ENCODE measurements at places on chromosomes 13 and 19. TPM values are rescaled to one million over a fixed set of nuclear protein-coding genes. Genes with fewer than 3 reads are reported as not detected.

- H3K4me3 ChIP-seq: no peak overlapping the region
- no peak overlapping the region for H3K27ac ChIP-seq
- H3K4me1 ChIP-seq: peaks cover 14% of the 10 kb centered on the region
- H3K36me3 ChIP-seq: no peaks in the 10 kb centered on the region
Observed at GRCh38 chr19:47310819-47311218, 1.2 kb downstream of the C5AR1 start.

DNA sequence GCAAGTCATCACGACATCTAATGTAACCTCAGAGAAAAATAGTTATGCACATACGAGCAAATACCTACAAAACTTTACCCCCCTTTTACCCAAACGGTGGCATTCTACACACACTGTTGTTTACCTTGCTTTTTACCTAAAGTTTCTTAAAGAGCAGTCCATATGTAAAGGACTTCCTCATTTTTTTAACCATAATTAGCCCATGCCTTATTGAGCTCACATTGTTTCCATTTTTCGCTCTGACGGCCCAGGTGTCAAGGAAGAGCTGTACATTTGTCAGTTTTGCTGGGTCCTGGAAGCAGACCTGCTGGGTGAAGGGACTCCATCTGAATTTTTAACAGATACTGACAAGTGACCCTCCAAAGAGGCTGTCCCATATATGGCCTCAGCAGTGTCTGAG is 89.4 kb downstream of the STK24 start:
- no peaks in the 10 kb centered on the region for H3K36me3 ChIP-seq
- DNase-seq: no peak
- no peak overlapping the region for H3K4me3 ChIP-seq

DNA sequence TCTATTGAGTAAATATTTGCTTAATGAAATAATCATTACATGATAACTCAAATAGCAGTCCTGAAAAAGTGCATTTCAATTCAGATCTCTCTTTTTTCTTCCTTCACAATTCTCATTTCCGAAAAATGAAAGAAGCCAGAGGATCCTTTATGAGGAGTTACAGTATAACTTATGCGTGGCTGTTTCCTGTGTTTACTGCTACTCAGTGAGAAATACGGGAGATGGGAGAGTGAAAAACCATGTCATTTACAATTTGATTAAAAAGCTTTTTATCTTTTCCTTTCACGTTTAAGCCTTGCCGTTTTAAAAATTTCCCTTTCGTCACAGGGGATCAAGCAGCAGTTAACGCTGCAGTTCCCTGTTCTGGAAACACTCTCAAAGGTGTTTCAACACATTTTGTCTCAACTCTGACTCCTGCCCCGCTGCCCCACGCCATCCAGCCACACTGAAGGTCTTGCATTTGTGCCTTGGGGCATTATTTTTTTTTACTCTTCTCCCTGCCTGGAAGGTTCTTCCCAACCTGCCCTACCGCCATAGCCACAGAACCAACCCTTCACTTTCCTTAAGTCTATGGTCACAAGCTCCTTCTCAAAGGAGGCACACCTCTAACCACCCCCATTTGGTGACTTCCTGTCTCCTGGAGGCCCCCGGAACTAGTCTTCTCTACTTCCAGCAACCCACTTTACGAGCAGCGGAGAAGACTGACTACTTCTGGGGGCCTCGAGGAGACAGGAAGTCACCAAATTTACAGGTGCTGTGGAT is 17.0 kb downstream of the KL start:
- DNase-seq: no peak
- no peaks in the 10 kb centered on the region for H3K4me1 ChIP-seq
- peak overlapping the region; percentile 8 for H3K4me3 ChIP-seq
- no peaks in the 10 kb centered on the region for H3K27me3 ChIP-seq
- no peak overlapping the region for H3K27ac ChIP-seq

GRCh38 chr19:39296055-39296645 is at the start of gene IFNL1:
TSS of gene IFNL1 (plus strand) at chr19:39296407. CDS start at chr19:39296422, 15 bp downstream.
- no peak for DNase-seq
- no peaks in the 10 kb centered on the region for H3K4me1 ChIP-seq

- no peaks in the 10 kb centered on the region for H3K27me3 ChIP-seq
- H3K4me1 ChIP-seq: no peaks in the 10 kb centered on the region
- H3K27ac ChIP-seq: no peak overlapping the region
- no peaks in the 10 kb centered on the region for H3K36me3 ChIP-seq
- H3K4me3 ChIP-seq: no peak overlapping the region
- no peak for DNase-seq
Observed at GRCh38 chr13:28049215-28049614, 51.2 kb downstream of the FLT3 start.

DNA sequence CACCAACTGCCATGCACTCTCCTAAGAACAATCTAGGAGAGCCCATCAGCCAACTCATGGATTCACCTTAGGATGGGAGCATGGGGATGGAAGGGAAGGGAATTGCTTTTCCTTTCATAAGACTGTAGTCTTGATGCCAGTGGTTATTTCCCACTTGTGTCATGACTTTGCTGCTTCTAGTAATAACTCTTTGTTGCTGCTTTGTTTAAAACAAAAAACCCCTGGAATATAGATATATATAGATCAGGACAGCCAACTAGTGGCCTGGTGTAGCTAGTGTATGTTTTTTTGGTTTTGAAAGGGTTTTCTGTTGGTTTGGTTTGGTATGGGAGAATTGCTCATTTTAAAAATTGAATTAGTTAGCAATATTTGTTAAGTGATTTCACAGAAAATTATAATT is 39.3 kb upstream of the KCTD4 start:
- H3K36me3 ChIP-seq: no peaks in the 10 kb centered on the region
- no peaks in the 10 kb centered on the region for H3K27me3 ChIP-seq
- H3K4me1 ChIP-seq: peaks cover 46% of the 10 kb centered on the region
- H3K27ac ChIP-seq: no peak overlapping the region

DNA sequence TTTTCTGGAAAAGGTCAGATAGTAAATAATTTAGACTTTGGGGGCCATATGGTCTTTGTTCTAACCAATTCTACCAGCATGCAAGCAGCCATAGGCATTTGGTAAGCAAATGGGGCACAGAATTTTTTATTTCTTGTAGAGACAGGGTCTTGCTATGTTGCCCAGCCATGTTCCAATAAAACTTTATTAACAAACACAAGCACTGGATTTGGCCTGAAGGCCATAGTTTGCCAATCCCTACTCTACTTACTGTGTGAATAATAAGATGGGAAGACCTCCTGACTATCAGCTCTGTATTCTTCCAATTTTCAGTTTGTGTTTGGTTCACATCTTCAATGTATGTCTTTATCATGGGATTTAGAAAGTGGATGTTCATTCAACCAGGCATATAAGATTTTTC is 53.0 kb upstream of the SERP2 start:
- no peak overlapping the region for H3K4me3 ChIP-seq
- no peaks in the 10 kb centered on the region for H3K27me3 ChIP-seq
- H3K36me3 ChIP-seq: no peaks in the 10 kb centered on the region
- DNase-seq: no peak

- no peak for DNase-seq
- H3K27me3 ChIP-seq: no peaks in the 10 kb centered on the region
- H3K36me3 ChIP-seq: no peaks in the 10 kb centered on the region
- no peaks in the 10 kb centered on the region for H3K4me1 ChIP-seq
Observed at GRCh38 chr13:26878438-26878837, 117.9 kb upstream of the GPR12 start.

- DNase-seq: no peak
- no peaks in the 10 kb centered on the region for H3K4me1 ChIP-seq
- H3K36me3 ChIP-seq: peaks cover 9% of the 10 kb centered on the region
- no peak overlapping the region for H3K27ac ChIP-seq
- no peaks in the 10 kb centered on the region for H3K27me3 ChIP-seq
- no peak overlapping the region for H3K4me3 ChIP-seq
Observed at GRCh38 chr19:34188408-34188807, 16.1 kb downstream of the LSM14A start.

GRCh38 chr19:14059093-14059480 is 2.8 kb downstream of the PALM3 start:
- no peak for DNase-seq
- peaks cover 8% of the 10 kb centered on the region for H3K4me1 ChIP-seq
- no peaks in the 10 kb centered on the region for H3K27me3 ChIP-seq
- no peak overlapping the region for H3K4me3 ChIP-seq
- H3K27ac ChIP-seq: no peak overlapping the region

DNA sequence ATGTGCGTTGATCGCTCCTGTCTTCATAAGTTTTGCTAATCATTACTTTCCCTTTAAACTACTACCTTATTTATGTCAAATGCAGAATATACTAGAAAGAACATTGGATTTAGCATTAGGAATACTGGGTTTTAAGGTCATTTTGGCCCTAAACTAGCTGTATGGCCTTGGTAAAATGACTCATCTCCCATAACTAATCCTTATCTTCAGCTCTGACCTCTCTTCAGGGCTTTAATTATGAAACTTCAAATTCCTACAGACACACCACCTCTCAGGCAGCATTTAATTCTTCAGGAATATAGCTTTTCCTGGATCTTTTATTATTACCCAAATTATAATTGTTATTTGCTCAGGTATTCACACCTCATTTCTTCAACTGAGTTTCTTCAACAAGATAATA is 121.2 kb downstream of the STARD13 start:
- H3K4me1 ChIP-seq: no peaks in the 10 kb centered on the region
- H3K4me3 ChIP-seq: no peak overlapping the region
- no peaks in the 10 kb centered on the region for H3K27me3 ChIP-seq
- peaks cover 38% of the 10 kb centered on the region for H3K36me3 ChIP-seq

- no peak overlapping the region for H3K4me3 ChIP-seq
- peaks cover 19% of the 10 kb centered on the region for H3K4me1 ChIP-seq
- DNase-seq: peak; percentile 51
Observed at GRCh38 chr19:50415661-50416033, 3.1 kb upstream of the SPIB start.

- DNase-seq: no peak
- no peaks in the 10 kb centered on the region for H3K27me3 ChIP-seq
- peak overlapping the region; percentile 66 for H3K27ac ChIP-seq
- no peaks in the 10 kb centered on the region for H3K4me1 ChIP-seq
Observed at GRCh38 chr13:32134241-32135055, 102.9 kb downstream of the FRY start.

DNA sequence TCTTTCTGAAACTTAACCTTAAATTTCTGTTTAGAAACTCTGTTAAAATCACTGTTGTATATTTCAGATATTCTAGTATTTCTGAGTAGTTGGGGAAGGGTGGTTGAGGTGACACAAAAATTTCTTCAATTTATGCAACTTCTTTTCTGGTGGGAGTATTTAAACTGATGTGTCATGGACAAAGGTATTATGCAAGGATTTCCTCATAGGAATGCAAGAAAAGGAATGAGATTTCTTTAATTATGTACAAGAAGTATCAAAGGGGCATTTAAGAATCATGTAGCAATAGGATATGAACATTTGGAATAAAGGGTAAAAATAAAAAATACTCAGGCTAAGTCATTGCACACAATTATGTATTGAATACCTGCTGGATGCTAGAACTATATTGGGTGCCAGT is 575.8 kb upstream of the KLF12 start:
- no peak for DNase-seq
- no peaks in the 10 kb centered on the region for H3K36me3 ChIP-seq
- H3K4me3 ChIP-seq: no peak overlapping the region
- no peaks in the 10 kb centered on the region for H3K4me1 ChIP-seq

DNA sequence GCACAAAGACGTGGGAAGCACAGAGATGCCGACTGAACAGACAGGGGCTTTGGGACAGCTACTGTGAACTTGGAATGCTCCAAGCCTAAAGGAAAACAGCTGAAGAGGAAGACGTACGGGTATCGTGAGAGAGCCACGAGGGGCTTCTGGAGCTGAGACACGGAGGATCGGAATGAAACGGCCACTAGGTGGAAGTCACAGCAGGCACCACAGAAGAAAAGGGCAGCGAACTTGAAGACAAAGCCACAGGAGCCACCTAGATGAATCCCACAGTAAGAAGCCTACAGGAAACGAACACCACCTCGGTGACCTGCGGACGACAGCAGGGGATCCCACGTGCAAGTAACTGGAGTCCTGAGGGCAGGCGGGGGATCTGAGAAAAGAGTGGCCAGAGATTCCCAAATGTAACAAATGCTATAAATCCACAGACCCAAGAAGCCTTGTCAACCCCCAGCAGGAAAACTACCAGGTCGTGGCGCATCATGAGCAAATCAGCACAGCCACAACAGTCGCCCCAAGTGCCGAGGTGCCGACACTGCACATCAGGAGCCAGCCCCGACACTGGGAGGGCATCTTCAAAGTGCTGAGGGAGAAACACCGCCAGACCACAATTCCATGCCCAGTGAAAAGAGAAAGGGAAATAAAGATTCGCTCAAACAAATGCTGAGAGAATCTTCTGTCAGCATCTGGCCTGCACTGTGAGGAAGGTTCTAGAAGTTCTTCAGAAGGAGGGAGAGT is 39.3 kb upstream of the ISYNA1 start:
- H3K36me3 ChIP-seq: no peaks in the 10 kb centered on the region
- H3K4me1 ChIP-seq: peaks cover 67% of the 10 kb centered on the region
- H3K27ac ChIP-seq: peak overlapping the region; percentile 74

GRCh38 chr13:33721724-33722123 is 96.2 kb upstream of the RFC3 start:
- peak overlapping the region; percentile 36 for H3K27ac ChIP-seq
- no peaks in the 10 kb centered on the region for H3K27me3 ChIP-seq
- no peak overlapping the region for H3K4me3 ChIP-seq
- no peaks in the 10 kb centered on the region for H3K36me3 ChIP-seq
- no peak for DNase-seq

GRCh38 chr13:74229242-74229641 is 95.0 kb upstream of the KLF12 start:
- H3K27ac ChIP-seq: no peak overlapping the region
- H3K36me3 ChIP-seq: no peaks in the 10 kb centered on the region
- H3K4me3 ChIP-seq: no peak overlapping the region
- no peak for DNase-seq
- H3K4me1 ChIP-seq: no peaks in the 10 kb centered on the region

- H3K4me3 ChIP-seq: peak overlapping the region; percentile 91
- H3K27me3 ChIP-seq: no peaks in the 10 kb centered on the region
- peaks cover 20% of the 10 kb centered on the region for H3K4me1 ChIP-seq
- H3K36me3 ChIP-seq: peaks cover 41% of the 10 kb centered on the region
- peak overlapping the region; percentile 87 for H3K27ac ChIP-seq
- no peak for DNase-seq
Observed at GRCh38 chr19:16829822-16830289, 658 bp downstream of the SIN3B start.

GRCh38 chr13:96519380-96519779 is 429.5 kb downstream of the HS6ST3 start:
- H3K36me3 ChIP-seq: no peaks in the 10 kb centered on the region
- H3K4me3 ChIP-seq: no peak overlapping the region
- DNase-seq: no peak
- no peaks in the 10 kb centered on the region for H3K4me1 ChIP-seq

GRCh38 chr13:71645467-71645866 is 221.5 kb downstream of the DACH1 start:
- no peaks in the 10 kb centered on the region for H3K27me3 ChIP-seq
- H3K4me3 ChIP-seq: no peak overlapping the region
- H3K27ac ChIP-seq: no peak overlapping the region
- no peak for DNase-seq
- H3K36me3 ChIP-seq: no peaks in the 10 kb centered on the region

GRCh38 chr19:57788114-57788692 is 18.7 kb downstream of the ZNF586 start:
- no peaks in the 10 kb centered on the region for H3K27me3 ChIP-seq
- no peak overlapping the region for H3K4me3 ChIP-seq
- no peaks in the 10 kb centered on the region for H3K36me3 ChIP-seq
- no peaks in the 10 kb centered on the region for H3K4me1 ChIP-seq

GRCh38 chr13:39773833-39774232 is 118.4 kb downstream of the COG6 start:
- H3K27me3 ChIP-seq: no peaks in the 10 kb centered on the region
- no peaks in the 10 kb centered on the region for H3K4me1 ChIP-seq
- no peak overlapping the region for H3K27ac ChIP-seq
- H3K4me3 ChIP-seq: no peak overlapping the region
- H3K36me3 ChIP-seq: no peaks in the 10 kb centered on the region

The MBOAT7 gene
- total RNA-seq: 36.0 TPM

The IGFL1 gene
- total RNA-seq: 21.1 TPM

The ZNF793 gene
- 3.4 TPM for total RNA-seq

The FBXO27 gene
- total RNA-seq: 10.8 TPM

The WDR62 gene
- 4.8 TPM for total RNA-seq

The SHC2 gene
- 10.2 TPM for total RNA-seq
